ENCODE measurements at places on chromosomes 5 and 9. TPM values are rescaled to one million over a fixed set of nuclear protein-coding genes. Genes with fewer than 3 reads are reported as not detected.

The VPS13A gene
- total RNA-seq, result 53.1 TPM

The DMRT1 gene
- total RNA-seq, result not detected

The SLC4A9 gene
- total RNA-seq, result not detected

The SGTB gene
- total RNA-seq, result 21.2 TPM

The ZDHHC11B gene
- total RNA-seq, result not detected

The PCDHB5 gene
- 0.32 TPM for total RNA-seq

The NTRK2 gene
- total RNA-seq, result not detected

DNA sequence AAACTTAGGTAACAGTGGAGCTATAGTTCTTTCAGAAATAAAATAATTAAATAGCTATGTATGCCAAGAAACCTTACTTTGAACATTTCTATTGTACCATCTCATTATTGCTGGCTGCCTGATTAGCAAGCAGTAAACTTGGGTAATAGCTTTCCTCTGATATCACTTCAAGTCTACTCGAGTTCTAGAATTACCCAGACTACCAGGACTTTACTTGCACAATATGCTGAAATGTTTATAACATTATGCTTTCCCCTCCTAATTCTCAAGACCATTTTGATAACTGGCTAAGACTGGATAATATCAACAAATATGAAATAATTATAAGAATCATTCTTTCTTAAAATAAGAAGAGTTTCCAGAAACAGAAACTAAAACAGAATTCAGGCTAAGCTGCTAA lies 512.6 kb downstream of the RAB3C start:
- peak; percentile 85 for DNase-seq

- DNase-seq, result peak; percentile 31
Observed at GRCh38 chr9:5043381-5043780, 58.3 kb downstream of the JAK2 start.

DNA sequence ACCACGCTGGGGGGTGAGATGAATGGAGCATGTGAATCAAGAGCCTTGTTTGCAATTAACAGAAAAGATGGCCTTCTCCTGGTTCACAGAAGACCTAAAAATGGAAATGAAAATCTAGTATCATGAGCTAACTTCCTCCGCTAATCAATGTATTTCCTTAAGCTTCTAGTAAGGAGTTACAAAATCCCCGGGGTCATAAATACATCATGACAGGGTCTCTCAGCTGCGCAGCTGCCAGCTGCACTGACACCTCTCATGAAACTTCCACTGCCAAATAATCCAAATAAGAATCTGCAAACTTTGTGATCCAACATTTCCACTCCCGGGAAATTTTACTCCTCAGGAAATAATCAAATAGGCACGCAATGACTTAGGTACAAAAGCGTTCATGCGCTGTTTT lies 11.9 kb downstream of the MYO10 start:
- no peak for DNase-seq

- no peak for DNase-seq
Observed at GRCh38 chr9:21695443-21695842, 107.0 kb upstream of the MTAP start.

DNA sequence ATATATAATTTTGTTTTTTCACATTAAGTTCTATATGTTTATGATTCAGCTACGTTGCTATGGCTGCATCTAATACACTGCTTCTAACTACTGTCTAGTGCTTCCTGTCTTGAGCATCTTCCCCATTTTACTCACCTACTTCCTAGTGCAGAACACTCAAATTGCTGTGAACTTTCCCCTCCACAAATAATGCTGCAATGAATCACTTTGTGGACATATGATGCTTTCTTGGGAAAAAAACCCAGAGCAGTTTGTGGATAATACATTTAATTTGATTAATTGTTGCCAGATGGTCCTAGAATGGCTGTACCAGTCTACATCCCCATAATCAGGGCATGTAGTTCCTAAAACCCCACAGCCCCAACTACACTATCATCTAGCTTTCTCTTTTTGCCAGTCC lies 18.5 kb downstream of the CD180 start:
- DNase-seq, result no peak

DNA sequence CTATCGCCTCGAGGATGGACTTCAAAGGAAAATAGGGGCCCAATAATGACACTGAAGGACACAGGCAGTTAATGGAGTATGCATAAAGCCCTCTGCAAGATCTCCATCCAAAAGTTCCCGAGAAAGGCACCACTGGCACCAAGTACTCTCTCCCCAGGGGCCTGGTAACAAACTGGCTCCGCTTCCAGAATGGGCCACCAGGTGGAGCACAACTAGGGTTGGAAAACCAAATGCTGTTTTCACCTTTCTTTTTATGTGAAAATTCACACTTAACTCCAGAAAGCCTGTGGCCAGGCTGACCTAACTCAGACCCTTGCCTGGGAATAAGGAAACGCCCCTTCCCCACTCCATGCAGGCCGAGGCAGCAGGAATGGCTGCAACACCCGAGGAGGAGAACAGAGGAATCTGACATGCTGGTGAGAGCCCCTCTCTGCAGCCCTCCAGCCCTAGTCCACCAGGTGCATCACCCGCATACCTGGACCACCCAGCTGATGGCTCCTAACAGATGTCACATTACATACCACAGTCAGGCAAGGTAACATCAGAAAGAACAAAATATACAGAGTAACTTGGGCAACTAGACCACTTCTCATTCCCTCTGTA lies 42.8 kb downstream of the CAMSAP1 start:
- DNase-seq, result peak; percentile 50

GRCh38 chr5:158759283-158759682 lies 340.4 kb downstream of the EBF1 start:
- DNase-seq, result no peak

DNA sequence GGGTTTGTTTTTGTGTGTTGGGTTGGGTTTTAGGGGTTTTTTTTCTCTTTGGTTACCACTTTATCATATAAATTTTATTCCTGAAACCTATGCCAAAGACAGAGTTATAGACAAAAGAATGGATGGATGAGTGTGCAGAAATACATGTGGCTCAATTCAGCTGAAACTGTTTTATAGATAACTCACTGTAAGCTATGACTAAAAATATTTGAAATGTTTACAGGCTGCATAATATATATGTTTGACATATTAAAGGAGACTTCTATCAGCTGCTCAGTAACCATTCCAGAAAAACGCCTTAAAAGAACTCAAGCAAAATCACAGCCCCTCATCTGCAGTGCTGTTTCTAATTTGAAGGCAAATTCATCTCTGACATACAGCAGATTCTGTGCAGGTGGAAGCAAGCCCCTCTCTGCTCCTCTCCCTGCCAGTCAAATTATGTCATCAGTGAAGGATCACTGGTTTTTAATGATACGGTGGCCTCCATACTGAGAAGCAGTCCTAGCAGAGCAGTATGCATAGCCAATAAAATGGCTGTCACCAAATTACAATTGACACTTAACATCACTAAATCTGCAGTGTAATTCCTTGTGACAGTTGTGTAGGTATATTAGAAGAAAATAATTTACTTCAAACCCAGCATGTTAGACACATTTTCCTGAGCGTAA lies 301.6 kb downstream of the NR2F1-AS1 start:
- peak; percentile 42 for DNase-seq

GRCh38 chr9:12774861-12775678 lies at the start of gene LURAP1L:
TSS of gene LURAP1L (plus strand) at chr9:12775020. CDS start at chr9:12775716, 696 bp downstream.
- peak; percentile 85 for DNase-seq

- DNase-seq, result no peak
Observed at GRCh38 chr5:124061068-124061430, 549.1 kb downstream of the CSNK1G3 start.

- DNase-seq, result no peak
Observed at GRCh38 chr5:154200221-154200620, 9.7 kb downstream of the GALNT10 start.

DNA sequence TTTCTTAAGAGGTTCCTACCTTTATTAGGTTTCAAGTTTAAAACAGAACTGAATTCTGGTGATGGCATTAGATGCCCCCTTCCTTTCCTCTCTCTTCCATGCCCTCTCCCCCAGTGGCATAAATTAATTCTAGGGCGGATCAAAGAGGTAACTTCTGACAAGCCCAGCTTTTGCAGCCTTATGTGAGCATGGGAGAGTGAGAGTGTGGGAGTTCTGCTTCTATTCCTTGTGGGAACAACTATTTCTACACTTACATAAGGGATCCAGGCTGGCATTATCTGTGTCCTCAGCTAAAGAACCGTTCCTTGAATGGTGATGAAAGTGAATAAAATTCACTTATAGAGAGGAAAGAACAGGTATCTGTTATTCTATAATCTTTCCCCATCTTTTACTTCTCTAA lies 437.6 kb downstream of the KIF4B start:
- DNase-seq, result no peak

GRCh38 chr5:29930316-29930715 lies 1263.2 kb upstream of the CDH6 start:
- no peak for DNase-seq

DNA sequence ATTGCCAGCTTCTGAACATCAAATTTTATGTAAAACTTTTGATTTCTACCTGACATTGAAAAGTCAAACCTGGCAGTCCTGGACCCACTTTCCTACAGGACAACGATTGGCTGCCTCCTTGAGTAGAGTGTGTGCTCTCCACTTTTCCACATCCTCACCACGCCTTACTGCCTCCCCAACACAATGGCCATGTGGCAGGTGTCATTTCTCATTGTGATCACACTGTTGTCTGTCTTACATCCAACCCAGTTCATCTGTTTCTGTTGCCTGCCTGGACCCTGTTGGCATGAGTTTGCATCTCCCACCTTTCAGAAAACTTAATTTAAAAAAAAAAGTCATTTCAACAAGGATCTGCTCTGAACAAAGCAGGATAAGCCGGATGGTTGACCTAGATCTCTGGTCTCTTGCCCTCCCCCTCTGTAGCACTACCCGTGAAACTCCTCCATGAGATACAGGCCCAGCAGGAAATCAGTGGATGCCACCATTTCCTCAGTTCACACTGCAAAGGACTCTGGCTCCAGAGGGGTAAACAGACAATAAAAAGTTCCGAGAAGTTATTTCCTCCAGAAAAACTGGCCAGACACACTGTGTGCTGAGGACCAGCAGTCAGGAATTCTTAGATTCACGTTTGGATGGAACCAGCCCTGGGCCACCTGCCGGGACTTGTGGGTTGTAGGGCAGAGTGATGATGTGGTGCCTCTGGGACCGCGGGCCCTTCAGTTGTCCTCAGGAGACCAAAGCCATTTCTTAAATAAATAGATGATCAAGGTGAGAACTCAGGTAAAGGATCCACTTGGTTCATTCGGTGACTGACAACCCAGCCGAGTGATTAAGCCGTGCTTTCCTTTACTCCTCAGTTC lies 48.6 kb downstream of the AMBP start:
- no peak for DNase-seq
